Activated CD8-positive, alpha-beta memory T cell treated with anti-CD3 and anti-CD28 coated beads, Interleukin-2, amount 50 U/mL, for 48 hours (primary cell): ENCODE measurements at places on chromosomes 11 and 22.

DNA sequence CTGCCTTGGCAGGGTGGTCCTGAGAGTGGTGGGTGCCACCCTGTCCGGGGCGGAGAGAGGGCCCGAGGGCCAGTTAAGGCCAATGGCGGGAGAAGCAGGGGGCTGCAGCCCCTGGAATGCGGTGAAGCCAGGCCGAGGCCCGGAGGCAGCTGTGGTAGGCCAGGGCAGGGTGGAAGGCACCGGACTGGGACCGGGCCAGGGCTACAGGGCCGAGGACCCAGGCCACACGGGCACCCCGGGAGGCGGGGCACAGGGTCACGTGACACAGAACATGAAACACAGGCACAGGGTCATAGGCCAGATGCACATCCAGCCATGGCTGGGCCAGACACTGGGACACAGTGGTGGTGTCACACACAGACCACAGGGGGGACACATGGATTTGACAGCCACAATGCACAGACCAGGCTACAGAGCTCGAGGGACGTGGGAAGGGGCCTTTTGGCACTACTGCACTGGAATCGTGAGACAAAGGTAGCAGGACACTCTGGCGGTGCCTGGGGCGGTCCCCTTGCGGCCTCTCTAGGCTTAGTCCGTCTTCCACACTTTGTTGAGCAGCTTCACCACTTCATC lies 2.8 kb downstream of the SLC25A1 start:
- DNase-seq = no peak

GRCh38 chr11:120231963-120232362 lies 8.0 kb upstream of the POU2F3 start:
- DNase-seq = no peak

DNA sequence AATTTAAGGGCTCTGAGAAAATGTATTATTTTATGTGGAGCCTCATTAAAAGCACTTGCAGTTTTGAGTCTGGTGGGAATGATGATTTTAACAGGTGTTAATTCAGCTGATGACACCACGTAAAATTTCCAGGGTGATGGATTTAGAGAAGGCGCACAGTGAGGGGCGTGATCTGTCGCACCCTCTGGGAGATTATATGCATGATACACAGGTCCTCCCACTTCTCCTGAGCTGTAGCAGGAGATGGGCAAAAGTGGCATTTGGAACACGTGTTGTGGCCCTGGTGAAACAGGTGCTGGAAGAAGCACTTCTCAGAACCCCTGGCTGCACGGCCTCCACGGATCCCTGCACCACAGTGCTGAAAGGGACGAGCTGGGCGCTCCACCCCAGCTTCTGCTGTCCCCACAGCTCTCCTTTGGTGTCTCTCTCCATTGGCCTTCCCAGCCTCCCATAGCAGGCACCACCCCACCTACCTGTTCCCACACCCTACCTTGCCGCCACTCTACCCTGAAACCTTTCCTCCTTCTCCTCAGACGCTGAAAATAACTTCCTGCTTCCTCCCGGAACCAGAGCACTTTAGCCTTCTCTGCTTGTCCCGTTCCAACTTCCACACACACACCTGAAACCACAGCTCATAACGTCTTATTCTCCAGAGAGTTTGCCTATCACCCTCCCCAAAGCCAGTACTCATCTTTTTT lies 6.9 kb upstream of the SORL1 start:
- DNase-seq = no peak

GRCh38 chr11:63405114-63405513 lies 35.5 kb downstream of the SLC22A9 start:
- DNase-seq = no peak

- DNase-seq = no peak
Observed at GRCh38 chr11:1863352-1864216, 10.7 kb downstream of the LSP1 start.

- no peak for DNase-seq
Observed at GRCh38 chr22:44493206-44493605, 4.8 kb downstream of the RTL6 start.

DNA sequence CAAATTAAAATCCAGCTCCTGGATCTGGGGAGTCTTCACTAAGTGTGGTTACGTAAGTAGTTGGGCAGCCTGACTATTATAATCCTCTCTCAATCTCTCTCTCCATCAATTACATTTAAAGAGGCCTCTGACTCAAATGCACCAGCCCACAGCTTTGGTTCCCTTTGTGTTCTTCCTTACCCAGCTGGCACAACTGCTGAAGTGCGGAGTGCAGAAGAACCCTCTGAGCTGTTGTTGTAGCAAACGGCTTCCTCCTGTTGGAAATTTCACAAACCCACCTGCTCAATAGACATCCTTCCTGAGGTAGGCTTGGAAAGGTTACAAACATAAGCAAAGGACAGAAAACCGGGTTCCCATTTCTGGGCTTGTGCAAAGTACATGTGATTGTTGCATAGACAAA lies 17.0 kb upstream of the SORL1 start:
- no peak for DNase-seq

GRCh38 chr22:20857247-20857643 lies 1.4 kb downstream of the PI4KA start:
- DNase-seq = no peak

GRCh38 chr11:12125609-12126149 lies 15.3 kb downstream of the MICAL2 start:
- DNase-seq = no peak

DNA sequence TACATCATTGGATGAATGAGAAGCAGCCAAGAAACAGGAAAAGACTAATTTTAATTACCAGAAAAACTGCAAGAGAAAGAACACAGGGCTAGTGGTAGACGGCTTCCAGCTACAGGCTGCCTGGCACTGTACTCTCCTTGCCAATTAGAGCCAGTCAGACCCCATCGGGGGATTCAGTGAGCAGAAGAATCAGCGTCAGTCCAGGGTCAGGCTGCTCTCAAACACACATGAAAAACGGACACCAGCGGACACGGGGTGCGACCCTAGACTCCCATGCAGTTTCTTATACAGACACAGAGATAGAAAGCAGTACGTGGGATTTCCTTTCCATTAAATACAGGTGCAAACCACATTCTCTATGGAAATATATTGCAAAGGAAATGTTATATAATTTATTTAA lies 1.1 kb upstream of the CNTN5 start:
- no peak for DNase-seq

DNA sequence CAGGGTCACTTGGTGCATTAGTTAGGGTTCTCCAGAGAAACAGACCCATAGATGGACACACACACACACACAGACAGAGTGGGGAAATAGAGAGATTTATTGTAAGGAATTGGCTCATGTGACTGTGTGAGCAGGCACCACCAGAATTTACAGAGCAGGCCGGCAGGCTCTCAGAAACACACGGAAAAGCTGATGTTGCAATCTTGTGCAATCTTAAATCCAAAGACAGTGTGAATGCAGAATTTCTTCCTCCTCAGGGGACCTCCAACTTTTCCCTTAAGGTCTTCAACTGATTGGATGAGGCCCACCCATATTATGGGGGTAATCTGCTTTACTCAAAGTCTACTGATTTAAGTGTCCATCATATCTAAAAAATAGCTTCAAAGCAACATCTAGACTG lies 49.8 kb downstream of the APIP start:
- no peak for DNase-seq

DNA sequence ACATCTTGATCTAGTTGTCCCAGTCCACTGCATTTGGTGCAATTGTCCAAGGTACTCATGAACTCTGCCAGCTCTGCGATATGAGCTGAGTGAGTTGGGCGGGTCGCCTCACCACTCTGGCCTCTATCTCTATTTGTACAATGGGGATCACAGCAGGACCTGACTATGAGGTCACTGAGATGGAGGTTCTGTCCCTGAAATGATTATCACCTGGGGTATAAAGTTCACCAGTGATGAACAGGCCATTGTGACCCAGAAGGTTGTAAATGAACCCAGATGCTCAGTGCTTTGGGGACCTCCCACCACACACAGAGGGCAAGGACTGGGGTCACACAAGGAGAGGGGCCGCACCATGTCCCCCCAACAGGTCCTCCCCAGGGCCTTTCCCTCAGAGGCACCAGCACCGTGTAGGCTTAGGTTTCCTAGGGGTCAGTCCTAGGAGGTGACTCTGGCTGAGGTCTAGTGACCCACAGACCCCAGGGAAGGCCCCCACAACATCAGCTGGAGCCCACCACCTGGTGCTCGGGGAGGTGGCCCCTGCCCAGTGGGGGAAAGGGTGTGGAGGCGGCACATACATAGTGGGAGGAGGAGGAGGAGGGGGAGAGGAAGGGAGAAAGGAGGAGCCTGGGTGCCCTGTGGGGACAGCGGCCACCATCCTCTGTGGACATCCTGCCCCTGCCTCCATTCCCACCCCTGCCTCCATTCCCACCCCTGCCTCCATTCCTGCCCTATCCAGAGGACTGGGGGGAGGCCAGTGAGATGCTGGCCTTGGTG lies 25.0 kb upstream of the IGLL1 start:
- DNase-seq = no peak

DNA sequence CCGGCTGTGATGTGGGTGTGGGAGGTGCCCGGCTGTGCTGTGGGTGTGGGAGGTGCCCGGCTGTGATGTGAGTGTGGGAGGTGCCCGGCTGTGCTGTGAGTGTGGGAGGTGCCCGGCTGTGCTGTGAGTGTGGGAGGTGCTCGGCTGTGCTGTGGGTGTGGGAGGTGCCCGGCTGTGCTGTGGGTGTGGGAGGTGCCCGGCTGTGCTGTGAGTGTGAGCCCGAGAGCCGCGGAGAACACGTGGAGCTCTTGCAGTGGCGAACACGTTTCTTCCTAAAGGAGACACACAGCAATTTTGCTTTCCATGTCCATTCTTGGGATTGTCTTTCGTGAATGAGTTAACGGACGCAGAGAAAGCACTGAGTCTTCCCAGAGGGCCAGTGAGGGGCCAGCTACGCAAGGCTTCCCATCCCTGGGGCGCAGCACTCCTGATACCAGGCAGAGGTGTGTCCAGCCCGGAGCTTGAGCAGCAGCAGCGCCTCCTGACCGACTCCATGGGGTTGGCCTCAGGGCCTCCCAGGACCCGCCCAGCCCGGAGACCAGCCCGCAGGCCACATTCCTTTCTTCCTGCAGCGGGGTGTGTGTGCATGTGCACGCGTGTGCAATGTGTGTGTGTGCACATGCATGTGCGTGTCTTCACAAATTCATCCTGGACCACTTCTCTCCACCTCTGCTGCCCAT lies 245.0 kb upstream of the B3GAT1 start:
- DNase-seq = peak; percentile 29

DNA sequence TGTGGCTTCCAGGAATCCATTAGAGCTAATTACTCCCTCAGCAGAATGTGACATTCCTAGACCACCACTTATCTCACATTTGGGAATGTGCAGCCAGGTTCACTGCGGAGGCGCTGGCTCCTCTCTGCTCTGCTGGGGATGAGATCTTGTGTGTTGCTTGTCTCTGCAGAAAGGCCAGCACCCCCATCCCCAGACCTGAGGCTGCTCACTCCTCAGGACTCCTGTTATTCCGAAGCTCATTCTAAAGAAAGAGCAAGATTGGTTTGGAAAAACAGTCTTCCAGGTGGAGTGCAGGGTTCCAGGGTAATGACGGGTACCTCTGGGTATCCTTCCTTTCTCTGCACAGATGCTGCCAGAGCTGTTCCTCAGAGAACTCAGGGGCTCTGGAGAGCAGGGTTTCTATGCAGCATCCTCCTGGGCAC lies 20.8 kb downstream of the RSPH14 start:
- DNase-seq = no peak

DNA sequence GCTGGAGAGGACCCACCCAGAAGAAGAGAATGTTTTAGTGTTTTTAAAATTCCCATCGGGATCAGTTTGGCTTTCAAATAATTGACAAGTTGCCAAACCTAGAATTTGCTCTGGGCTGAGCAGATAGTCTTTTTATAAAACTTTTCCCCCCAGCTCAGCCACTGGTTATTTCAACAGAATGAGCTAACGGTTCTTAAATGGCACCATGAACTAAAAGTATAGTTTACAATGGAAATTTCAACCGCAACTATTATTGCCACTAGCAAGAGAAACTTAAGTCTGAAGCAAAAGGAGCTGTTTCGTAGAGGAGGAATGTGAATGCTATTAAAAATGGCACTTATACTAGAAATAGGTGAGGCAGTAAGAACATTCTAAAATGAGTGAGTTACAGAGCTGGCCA lies 3.4 kb downstream of the DKK3 start:
- no peak for DNase-seq

GRCh38 chr22:26798462-26799065 lies 141.2 kb downstream of the MIAT start:
- DNase-seq = no peak

DNA sequence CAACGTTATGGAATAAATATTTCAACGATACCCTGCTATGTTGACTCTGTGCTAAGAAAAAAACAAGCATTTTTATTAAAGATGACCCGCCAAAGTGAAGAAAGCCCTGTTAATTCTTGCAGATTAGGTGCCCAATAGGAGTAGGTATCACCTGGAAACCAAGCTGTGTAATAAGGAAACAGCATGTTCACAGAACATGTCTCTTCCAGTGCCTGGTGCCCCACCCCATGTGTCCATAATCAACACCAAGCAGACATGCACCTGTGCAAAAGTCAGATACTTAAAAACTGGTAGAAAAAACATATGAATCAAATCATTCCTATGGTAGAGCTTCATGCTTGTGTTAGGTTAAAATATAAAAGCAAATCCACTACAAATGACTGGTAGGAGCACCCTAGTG lies 327.1 kb downstream of the SHANK2 start:
- no peak for DNase-seq

DNA sequence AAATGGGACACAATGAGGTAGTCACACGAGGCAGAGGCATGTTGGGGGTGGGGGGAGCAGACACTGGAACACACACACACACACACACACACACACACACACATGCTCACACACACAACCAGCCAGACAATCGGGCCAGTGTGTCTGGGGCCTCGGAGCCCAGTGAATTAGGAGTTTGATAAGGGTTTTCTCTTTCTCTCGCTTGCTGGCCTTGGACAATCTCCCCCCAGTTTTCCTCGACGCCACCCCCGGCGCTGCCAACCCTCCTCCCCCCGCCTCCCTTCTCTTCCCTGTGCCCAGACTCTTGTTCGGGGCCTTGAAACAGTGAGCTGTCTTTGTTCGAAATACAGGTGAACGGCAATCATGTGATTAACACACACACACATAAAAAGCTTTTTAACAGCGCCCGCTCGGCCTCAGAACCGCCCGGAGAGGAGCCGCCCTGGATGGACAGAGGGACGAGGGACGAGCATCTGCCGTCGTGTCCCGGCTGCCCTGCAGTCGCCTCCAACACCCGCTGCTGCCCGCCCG lies 1.5 kb upstream of the SOX10 start:
- DNase-seq = no peak

- no peak for DNase-seq
Observed at GRCh38 chr22:22087854-22088657, 105.5 kb upstream of the TOP3B start.

DNA sequence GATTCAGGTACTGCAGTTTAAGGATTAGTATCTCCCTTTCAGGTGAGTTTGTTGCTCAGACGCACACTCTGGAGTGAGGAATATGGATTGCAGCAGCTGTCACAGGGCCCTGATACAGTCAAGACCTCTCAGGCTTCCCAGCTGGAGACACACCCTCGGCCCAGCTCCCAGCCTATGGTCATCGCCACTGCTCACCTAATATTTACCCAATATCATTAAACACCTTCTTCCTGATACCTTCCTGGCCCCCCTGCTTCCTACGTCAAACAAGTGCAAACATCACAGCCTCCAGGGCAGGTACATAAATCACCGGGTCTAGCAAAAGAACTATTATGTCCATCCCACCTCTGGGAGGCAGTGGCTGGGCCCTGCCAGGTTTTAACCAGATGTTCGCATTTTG lies 213.3 kb downstream of the MN1 start:
- no peak for DNase-seq

- DNase-seq = no peak
Observed at GRCh38 chr22:21032037-21032867, at the start of gene SLC7A4. Gene SLC7A4 (minus strand): TSS chr22:21032561. CDS start chr22:21031812, 749 bp downstream.

- no peak for DNase-seq
Observed at GRCh38 chr11:45250035-45250718, 36.0 kb downstream of the SYT13 start.

- no peak for DNase-seq
Observed at GRCh38 chr22:18066181-18066859, 11.5 kb upstream of the PEX26 start.
